ENCODE measurements at places on chromosomes 3 and 15.

GRCh38 chr15:52112203-52112750, 298 bp downstream of the BCL2L10 start:
- peak; percentile 37 for DNase-seq

DNA sequence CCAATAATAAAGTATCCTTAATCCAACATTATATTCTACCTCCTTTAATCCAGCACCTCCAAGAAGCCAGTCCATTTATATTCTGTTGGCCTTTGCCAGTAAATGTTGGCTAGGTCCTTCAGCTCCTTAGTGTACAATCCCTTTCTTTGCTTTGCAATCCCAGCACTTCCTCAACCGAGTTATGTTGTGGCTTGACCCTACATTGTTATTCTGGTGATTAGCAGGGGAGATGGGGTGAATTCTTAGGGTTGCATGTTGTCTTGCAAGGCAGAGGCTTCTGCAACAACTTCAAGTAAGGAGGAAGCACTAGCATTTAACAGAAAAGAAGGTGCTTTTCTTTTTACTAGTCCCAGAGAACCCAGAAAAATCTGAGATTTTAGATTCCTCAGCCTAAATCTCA, 127.2 kb downstream of the CD47 start:
- DNase-seq = no peak

GRCh38 chr15:38019066-38019465, 84.6 kb downstream of the TMCO5A start:
- no peak for DNase-seq

DNA sequence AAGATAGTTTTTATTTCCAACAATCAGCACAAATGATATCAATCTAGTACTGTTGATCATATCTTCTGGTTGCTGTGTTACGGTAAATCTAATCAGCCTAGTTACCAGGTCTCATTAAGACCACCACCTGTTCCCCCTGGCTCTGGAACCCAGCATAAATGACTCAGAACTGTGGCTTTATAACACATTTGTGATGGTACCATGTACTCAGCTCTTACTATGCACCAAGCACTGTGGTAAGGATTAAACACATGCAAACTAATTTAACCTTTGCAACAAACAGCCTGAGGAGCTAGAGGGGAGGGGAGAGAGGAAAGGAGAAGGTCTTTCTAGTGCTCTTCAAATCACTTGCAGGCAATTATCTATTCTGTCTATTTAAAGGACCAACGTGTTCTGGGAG, 173.9 kb upstream of the LMCD1 start:
- no peak for DNase-seq

- DNase-seq = no peak
These were observed 155.1 kb upstream of the FRMD4B start for GRCh38 chr3:69540706-69541581.

GRCh38 chr3:139646512-139646911, 31.3 kb downstream of the NMNAT3 start:
- DNase-seq = no peak

- no peak for DNase-seq
These were observed 342.9 kb downstream of the CNTN3 start for GRCh38 chr3:74271541-74271940.

GRCh38 chr3:112482675-112483074, 16.6 kb downstream of the BTLA start:
- no peak for DNase-seq

DNA sequence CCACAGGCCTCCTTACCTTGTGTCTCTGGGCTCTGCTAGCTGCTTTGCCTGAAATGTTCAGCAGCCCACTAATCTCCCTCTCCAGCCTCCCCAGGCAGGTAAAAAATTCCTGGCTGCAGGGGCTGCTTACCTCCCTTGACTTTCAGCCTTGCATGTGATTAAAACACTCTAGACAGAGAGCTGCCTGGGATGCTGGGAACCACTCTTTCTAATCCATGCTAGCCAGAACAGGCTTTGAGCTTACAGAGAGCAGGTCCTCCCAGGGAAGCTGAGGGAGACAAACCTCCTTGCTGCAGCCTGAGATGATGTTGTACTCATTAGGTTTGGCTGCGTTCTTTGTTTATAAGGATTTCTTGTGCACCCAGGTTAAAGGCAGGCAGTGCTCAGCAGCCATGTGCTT, 33.7 kb upstream of the LIPC start:
- no peak for DNase-seq

- DNase-seq = no peak
These were observed 311.2 kb upstream of the MCTP2 start for GRCh38 chr15:93920204-93920603.

- DNase-seq = no peak
These were observed 255.6 kb downstream of the MAGI1 start for GRCh38 chr3:65783117-65783516.

GRCh38 chr15:51621155-51621765, 1.3 kb downstream of the DMXL2 start:
- no peak for DNase-seq

- no peak for DNase-seq
These were observed 287.0 kb downstream of the TLE3 start for GRCh38 chr15:69810431-69811354.

DNA sequence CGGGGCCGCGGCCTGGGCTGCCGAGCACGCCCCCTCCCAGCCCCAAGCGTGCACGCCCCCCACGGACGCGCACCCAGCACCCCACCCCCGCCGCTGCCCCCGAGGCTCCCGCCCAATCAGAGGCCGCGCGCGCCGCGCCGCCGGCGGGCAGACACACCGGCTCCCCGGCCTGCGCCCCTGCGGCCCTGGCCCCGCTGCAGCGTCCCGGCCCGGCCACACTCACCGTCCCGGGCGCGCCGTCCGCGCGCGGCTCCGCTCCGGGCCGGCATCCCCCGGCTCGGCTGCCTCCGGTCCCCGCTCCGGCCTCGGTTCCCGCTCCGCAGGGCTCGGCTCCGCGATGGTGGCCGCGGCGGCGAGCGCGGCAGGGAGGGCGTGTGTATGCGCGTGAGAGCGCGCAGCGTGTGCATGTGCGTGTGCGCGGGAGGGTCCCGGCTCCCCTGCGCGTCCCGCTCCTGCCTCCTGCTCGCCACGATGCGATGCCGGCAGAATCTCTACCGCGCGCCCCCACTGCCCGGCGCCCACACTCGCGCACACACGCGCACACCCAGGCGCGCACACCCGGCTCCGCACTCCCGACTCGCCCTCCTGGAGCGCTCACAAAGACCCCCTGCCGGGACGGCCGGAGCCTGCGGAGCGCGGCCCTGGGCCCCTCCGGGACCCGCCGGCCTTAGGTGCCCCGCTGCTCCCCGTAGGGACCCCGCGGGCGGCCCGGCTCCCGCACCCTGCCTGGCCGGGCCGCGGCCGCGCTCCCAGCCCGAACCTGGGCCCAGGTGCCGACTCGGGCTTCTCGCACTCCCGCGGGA, 186.5 kb upstream of the LINGO1 start:
- no peak for DNase-seq

GRCh38 chr3:102676424-102676823, 241.6 kb downstream of the ZPLD1 start:
- no peak for DNase-seq

DNA sequence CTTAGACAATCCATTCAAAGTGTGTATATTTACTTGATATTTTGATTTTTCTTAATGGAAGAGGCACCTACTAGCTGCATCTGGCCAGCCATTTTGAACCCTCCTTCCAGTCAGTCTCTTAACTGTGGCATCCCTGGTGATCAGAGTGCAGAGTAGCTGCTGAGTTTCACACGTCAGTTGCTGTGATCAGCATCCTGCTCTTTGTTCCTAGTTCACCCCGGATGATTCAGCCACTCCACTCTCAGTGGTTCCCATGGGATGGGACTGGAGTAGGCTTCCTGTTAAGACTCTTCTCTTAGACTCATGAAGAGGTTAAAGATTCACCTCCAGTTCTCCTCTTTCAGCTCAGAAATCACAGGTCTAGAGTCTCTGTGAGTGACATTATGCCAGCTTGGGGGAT, 75.8 kb downstream of the STXBP5L start:
- DNase-seq = no peak

DNA sequence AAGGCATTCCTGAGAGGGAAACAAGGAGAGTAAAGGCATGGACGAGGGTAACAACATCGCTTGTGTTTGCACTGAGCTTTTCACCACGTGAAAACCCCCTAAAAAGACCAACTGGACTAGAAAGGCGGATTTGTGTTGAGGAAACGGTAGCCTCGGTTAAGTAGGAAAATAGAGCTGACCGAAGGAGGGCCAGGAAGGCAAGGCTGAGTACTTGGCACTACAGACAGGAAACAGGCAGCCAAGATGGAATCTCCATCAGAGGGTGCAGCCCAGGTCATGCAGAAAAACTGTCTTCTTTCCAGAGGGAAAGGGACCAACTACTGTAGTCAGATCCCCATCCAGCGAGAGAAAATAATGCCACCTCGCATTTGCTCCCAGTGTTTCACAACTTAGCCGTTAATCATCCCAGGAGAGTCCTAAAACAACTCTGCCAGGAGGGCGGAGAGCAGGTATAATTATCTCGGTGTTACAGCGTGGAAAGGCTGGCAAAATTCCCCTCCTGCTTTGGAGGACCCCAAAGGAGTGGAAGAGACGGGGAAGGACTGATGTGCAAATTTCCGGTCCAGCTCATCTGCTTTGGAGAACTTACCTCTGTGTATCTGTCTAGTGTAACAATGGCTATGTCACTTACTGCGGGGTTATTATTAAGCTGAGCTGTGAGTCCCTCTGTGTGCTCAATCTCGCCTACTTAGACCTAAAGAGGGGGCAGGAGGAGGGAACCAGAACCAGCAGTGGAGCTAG, 77.2 kb downstream of the MYO1E start:
- DNase-seq = no peak

- no peak for DNase-seq
These were observed 50.0 kb upstream of the GSK3B start for GRCh38 chr3:120144267-120144666.

DNA sequence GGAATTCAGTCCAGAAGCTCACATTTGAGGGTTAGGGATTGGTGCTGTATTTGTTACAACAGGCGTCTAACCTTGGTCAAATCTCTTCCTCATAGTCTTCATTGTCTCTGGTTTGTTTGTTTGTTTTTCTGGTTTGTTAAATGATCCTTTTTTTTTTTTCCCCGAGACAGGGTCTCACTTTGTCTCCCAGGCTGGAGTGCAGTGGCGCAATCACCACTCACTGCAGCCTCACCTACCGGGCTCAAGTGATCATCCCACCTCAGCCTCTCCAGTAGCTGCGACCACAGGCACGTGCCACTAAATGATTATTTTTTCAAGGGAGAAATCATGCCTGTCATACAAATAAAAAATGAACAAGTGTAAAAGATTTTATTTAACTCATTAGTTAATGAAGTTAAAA, 14.3 kb upstream of the ADPGK start:
- no peak for DNase-seq

DNA sequence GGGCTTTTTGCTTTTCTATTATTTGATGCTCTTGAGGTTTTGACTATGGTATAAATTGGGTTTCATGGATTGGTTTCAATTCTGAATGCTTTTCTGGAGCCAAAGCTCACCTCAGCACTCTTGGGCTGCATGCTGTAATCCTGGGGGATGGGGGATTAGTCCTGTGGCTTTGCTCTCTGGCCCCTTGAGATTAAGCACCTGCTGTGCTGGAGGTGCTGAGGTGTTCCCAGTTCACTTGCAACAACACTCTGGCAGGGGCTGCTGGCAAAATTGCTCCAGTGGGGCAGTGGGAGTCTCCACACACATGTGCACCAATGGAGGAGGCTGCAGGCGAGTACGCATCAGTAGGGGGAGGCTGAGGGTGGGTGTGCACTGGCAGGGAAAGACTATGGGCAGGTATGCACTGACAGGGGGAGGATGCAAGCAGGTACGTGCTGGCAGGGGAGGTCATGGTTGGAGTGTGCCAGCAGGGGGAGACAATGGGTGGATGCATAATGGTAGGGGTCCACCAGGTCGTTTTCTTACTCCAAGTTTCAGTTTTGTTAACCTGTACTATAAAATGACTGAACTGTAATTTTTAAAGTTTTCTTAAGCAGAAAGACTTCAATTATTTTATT, 489.2 kb downstream of the FGF12 start:
- no peak for DNase-seq

- DNase-seq = no peak
These were observed 22.0 kb downstream of the RBP2 start for GRCh38 chr3:139454346-139454745.

DNA sequence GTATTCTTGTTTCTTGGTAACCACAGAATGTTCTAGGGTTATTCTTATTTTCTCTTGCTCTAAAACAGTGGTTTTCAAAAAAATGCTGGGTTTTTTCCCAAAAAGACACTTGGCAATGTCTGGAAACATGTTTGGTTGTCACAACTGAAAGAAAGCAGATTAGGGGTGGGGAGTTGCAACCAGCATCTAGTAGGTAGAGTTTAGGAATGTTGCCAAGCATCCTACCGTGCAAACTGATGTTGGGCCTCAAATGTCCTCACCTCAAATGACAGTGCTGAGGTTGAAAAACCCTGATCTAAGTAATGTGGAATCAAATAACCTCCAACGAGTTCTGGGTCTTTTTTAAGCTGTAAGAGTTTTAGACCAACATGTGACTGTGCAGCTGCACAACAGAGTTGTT, 270.5 kb upstream of the STT3B start:
- DNase-seq = no peak

- DNase-seq = no peak
These were observed 40.0 kb downstream of the FOXP1 start for GRCh38 chr3:71543371-71544016.

- no peak for DNase-seq
These were observed 17.2 kb upstream of the TCAIM start for GRCh38 chr3:44321335-44321734.

GRCh38 chr15:32704395-32704981, 13.3 kb upstream of the GREM1 start:
- DNase-seq = no peak

DNA sequence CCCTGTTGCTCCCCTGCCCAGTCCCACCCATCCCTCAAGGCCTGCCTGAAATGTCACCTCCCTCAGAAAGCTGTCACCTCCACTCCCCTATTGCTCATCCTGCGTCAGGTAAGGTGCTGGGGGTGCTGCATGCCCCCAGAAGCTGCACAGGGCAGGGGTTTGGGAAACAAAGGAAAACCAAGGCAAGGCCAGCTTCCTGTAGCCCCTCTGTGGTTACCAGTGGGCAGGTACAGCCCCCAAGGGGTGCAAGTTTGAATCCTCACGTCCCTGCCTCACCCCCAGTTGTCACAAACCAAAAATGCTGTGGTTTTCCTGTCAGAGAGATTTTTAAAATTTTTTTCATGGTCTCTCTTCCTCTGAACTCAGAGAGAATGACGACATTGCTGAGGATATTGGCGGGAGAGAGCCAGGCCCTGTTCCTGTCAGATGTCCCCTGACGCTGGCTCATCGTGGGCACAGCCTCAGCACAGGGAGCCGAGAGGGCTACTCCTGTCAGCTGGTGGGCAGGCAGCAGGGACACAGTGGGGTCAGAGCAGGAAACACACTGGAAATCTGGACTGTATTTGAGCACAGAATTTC, 27.0 kb downstream of the PSTPIP1 start:
- no peak for DNase-seq

GRCh38 chr3:171239757-171240503, 213.4 kb upstream of the SLC2A2 start:
- DNase-seq = no peak

DNA sequence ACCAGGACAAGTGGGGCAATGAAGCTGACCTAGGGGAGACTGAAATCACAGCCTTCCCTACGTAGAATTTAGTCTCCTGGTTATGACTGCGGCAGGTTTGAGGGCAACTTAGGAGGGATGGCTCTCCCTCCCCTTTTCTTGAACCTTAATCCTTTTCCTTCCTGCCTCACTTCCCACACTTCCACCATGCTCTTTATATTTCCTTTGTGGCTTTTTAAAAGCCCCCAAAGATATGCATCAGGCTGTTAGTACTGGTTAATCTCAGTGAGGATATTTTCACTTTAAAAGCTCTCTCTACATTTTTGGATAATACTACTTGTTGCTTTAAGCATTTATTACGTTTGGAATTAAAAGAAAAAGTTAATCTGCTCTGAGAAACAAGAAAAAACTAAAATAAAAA, 339.2 kb downstream of the SOX2 start:
- no peak for DNase-seq

- DNase-seq = peak; percentile 39
These were observed 65.6 kb downstream of the SLC6A6 start for GRCh38 chr3:14467814-14468620.
